ENCODE measurements at places on chromosomes 6 and 20.

DNA sequence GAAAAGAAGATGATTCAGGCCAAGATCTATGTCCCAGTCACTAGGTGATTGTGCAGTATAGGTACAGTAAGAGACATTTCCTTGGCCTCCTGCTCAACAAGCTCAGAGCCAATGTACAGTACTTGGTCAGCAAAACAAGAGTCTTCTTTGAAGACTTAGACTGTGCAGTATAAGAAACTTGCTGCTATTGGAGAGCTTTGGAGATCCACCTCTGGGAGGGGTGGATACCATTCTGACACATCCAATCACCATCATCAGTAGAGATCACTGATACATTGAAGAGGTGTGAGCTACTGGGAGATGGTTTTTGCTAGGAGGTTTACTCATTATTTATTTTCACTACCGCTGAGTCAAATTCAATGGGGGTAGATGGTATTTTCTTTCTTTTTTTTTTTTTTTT lies 77.5 kb downstream of the UST start:
- DNase-seq, result no peak

GRCh38 chr6:138410972-138411880 lies 7.2 kb downstream of the HEBP2 start:
- DNase-seq, result no peak

DNA sequence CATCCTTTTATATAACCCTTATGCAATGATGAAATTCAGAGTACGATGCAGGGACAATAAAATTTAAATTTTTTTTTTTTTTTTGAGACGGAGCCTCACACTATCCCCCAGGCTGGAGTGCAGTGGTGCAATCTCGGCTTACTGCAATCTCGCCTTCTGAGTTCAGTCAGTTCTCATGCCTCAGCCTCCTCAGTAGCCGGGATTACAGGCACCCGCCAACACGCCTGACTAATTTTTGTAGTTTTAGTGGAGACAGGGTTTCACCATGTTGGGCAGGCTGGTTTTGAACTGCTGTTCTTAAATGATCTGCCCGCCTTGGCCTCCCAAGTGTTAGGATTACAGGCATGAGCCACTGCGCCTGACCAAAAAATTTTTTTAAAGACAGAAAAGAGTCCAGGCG lies 15.2 kb downstream of the MTO1 start:
- no peak for DNase-seq

- no peak for DNase-seq
These were observed 22.8 kb upstream of the SCGN start for GRCh38 chr6:25629198-25629576.

DNA sequence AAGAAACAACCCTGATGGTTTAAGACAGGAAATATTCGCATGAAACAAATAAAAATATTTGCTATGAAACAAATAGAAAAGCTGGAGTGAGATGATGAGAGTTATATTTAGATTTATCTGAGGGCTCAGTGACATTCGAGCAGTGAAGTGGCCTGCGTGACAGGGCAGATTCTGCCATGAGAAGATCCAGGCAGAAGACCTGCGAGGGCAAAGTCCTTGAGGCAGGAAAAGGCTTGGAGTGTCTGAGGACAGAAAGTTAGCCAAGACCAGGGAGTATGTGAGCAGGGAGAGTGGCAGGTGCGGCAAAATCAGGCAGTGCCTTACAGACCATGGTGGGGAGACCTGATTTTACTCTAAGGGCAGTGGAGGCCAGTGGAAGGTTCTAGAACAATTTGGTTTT lies 66.9 kb upstream of the RIN2 start:
- no peak for DNase-seq

DNA sequence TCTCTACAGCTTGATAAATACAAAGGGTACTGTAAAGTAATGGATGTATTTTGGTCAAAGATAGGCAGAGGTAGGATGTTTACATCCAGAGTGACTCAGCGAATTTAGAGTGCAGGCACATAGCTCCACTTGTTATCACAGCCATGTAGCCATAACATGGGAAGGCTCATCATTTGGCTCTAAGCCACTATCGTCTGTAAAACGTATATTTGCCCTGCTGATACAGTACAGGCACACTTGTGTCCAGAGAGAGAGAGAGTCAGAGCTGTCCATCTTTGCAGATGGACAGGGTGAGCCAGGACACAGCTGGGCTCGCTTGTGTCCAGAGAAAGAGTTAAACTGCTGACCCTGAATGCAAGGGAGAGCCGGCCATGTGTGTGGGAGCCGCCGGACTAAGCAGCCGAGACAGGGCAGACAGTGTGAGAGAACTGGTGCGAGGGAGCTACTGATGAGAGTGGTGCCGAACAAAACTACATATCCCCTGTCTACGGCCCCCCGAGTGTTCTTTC lies 619.0 kb downstream of the DOK5 start:
- DNase-seq, result no peak

GRCh38 chr20:41006936-41007474 lies 21.6 kb upstream of the TOP1 start:
- no peak for DNase-seq

DNA sequence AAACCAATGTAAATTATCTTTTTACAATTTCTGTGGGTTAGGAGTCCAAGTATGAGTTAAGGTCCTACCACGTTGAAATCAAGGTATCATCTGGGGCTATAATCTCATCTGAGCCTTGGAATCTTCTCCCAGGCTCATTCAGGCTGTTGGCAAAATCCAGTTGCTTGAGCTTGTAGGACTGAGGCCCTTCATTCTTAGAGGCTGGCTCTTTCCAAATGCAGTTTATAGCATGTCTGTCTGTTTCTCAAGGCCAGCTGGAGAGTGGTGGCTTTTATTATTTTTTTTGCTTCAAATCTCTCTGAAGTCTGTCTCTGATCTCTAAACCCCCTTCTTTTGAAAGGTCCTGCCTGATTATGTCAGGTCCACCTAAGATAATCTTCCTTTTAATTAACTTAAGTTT lies 177.2 kb upstream of the ASCC3 start:
- no peak for DNase-seq

GRCh38 chr6:43735642-43736199 lies 34.3 kb upstream of the VEGFA start:
- no peak for DNase-seq
